ENCODE measurements at places on chromosomes 7 and 10. TPM values are rescaled to one million over a fixed set of nuclear protein-coding genes. Genes with fewer than 3 reads are reported as not detected.
A peak's percentile ranks its signal among the peaks of the same experiment; 100 is the strongest.

- no peak for DNase-seq
Measured at GRCh38 chr7:132410385-132410784, 165.9 kb downstream of the PLXNA4 start.

- DNase-seq = no peak
Measured at GRCh38 chr7:157839226-157839625, 502.4 kb downstream of the DNAJB6 start.

DNA sequence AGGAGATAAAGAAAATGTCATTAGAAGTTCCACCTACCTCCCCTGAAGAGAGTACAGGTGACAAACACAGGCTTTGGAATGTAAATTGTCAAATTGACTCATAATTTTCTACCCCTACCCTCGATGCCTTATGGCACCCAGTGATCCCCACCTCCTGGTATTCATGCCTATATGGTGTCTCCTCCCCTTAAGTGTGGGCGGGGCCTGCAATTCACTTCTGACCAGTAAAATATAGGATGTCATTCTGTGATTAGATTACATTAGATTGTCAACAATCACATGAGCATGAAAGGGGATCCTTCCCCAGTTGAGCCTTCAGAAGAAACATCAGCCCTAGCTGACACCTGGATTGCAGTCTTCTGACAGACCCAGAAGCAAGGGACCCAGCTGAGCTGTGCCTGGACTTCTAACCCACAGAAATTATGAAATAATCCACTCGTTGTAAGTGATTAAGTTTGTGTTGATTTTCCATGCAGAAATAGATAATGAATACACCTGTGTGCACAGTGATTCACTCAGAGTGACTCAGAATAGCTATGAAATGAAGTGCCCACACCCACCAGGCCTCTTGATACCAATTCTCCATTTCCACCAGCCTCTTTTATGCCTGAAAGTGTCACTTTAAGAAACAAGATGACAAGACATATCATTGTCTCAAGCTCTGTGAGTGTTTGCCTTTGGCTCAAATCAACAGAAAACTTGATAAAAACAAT, 8.5 kb upstream of the SLC39A12 start:
- DNase-seq = no peak

ACBD7 gene
- not detected for total RNA-seq

TFEC gene
- 1.6 TPM for total RNA-seq

- DNase-seq = no peak
Measured at GRCh38 chr10:47285381-47286115, 14.4 kb upstream of the GDF10 start.

- DNase-seq = no peak
Measured at GRCh38 chr10:98172495-98172894, 38.0 kb downstream of the R3HCC1L start.

GIMAP7 gene
- total RNA-seq = 13.0 TPM

GSTO2 gene
- total RNA-seq = 0.67 TPM

POM121C gene
- 21.8 TPM for total RNA-seq

DNA sequence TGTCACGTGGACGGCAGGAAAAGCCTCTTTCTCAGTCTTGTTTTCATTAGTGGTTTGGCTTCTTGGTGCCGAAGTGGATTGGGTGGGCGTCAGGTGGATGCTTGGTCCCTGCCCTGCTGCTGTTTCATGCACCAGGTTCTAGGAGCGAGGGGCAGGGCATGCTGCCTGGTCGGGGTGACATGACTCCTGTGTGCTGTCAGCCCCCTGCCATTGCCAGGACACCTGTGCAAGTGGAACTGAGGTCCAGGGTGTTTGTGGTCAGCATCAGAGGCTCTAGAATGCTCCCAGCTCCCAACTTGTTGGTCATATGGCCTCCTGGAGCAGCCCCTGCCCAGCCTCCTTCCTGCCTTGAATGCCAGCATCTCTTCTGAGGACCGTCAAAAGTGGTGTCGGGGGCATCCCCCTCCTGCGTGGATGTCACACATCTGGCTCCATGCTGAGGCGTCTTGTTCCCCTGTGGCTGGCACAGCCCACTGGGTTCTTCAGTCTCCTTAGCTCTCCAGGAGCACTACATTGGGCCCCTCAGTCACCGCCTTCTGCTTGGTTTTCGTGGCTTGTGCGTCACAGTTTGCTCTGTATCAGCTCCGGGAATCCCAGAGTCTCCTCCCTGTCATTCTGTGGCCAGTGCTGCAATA, 24.8 kb downstream of the ADCY1 start:
- peak; percentile 63 for DNase-seq
